Chondrocyte (in vitro differentiated cells): ENCODE measurements at places on chromosomes 11 and 22. TPM values are rescaled to one million over a fixed set of nuclear protein-coding genes. Genes with fewer than 3 reads are reported as not detected.
A peak's percentile ranks its signal among the peaks of the same experiment; 100 is the strongest.

DNA sequence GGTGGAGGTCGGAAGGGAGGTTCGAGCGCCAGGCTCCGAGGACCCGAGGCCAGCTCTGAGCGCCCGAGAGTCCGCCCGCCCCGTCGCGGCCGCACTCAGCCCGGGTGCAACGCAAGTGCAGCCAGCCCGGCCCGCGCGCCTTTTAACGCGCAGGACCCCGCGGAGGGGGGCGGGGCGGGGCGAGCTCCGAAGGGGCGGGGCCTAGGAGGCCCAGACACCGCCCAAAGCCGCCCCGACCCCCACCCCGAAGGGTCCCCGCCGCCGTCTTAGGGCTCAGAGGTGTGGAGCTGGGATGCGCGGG lies at the start of gene PHOX2A:
Gene PHOX2A, minus strand, starts transcription at position 117 of the 301 bp plus-strand sequence. CDS start 172 bp downstream, outside the sequence.
- no peak for DNase-seq

GRCh38 chr22:28139961-28140360 lies 220.9 kb upstream of the PITPNB start:
- DNase-seq = no peak

GRCh38 chr11:27290261-27291050 lies 72.6 kb downstream of the CCDC34 start:
- no peak for DNase-seq

- DNase-seq = no peak
Observed at GRCh38 chr11:74784234-74784633, 35.6 kb downstream of the RNF169 start.

DNA sequence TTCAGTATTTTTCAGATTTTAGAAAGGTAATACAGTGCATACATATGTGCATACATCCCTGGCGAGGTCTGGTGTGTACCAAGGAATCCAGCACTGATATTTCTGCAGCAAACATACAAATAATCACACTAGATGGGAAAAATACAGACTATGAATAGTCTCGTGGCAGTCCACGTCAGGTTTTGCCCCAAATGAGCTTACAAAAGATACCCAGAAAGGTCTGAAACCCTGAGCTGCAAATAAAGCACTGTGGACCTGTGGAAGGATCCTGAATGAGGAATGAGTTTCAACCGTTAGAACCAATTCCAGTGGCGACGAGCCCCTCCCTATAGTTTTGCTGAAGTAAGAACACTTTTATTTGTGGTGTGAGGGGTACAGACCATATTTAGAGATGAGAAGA lies 24.5 kb downstream of the MAPK1 start:
- DNase-seq = no peak

GRCh38 chr22:39932918-39933649 lies 27.1 kb upstream of the TMA7B start:
- no peak for DNase-seq

GRCh38 chr11:117392979-117393378 lies 65.3 kb downstream of the CEP164 start:
- DNase-seq = no peak

- DNase-seq = no peak
Observed at GRCh38 chr11:112516755-112517154, 256.1 kb upstream of the PLET1 start.

GRCh38 chr11:134417871-134418840 lies 6.1 kb upstream of the B3GAT1 start:
- DNase-seq = no peak

GRCh38 chr11:14872032-14872431 lies 20.0 kb downstream of the CYP2R1 start:
- no peak for DNase-seq

DNA sequence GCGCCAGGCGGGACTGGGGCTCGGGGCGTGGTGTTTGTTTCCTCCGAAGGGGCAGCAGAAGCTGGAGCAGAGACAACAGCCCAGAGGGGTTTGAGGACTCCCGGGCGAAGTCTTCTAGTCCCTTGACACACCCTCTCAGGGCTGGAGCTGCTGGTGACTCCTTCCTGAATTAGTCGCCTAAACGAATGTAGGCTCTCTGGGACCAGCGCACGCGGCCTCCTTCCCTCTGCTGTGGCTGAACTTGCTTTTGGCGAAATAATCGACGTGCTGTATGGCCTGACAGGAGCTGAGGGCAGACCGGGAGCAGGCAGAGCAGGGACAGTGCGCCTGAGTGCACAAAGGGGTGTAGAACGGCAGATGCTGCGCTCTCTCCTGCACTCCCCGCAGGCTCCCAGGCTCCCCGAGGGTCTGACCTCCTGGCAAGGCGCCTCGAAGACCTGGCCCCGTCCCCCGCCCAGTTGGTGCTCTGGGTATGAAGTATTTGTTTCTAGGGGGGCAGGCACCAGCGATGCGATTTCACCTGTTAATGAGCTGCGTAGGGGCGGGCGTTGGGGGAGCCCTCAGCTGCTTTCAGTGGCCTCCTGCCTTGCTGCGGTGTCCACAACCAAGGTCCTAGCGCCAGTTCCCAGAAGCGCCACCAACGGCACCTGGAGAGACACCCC lies 5.3 kb downstream of the SLC17A6 start:
- peak; percentile 87 for DNase-seq

SCGB1A1 gene
- total RNA-seq = not detected in 3 replicates

ELMOD1 gene
- 0.15 TPM in 1 of 3 replicates, not detected in the others for total RNA-seq

GLYATL2 gene
- total RNA-seq = 0.35 TPM in 1 of 3 replicates, not detected in the others

RASSF7 gene
- total RNA-seq = 20.0 to 31.3 TPM (median 28.7 TPM) in 3 replicates
